Colonic mucosa (tissue), 4 donors: ENCODE measurements at places on chromosomes 2 and 18. TPM values are rescaled to one million over a fixed set of nuclear protein-coding genes. Genes with fewer than 3 reads are reported as not detected.

NR4A2 gene
- total RNA-seq, result 4.7 TPM

KCNG3 gene
- 2.5 TPM for total RNA-seq

MC5R gene
- total RNA-seq, result not detected

CTAGE1 gene
- total RNA-seq, result not detected

MFSD6 gene
- total RNA-seq, result 83.3 TPM

MPP4 gene
- total RNA-seq, result not detected

L3MBTL4 gene
- 3.5 TPM for total RNA-seq

NFE2L2 gene
- total RNA-seq, result 81.5 TPM

TMEM178A gene
- 1.0 TPM for total RNA-seq

EPB41L3 gene
- total RNA-seq, result 43.3 TPM

ATOH8 gene
- 2.5 TPM for total RNA-seq

HRH4 gene
- total RNA-seq, result 0.11 TPM

TMEM200C gene
- 0.12 TPM for total RNA-seq

STARD6 gene
- total RNA-seq, result not detected

GKN1 gene
- total RNA-seq, result not detected

NT5C1B gene
- not detected for total RNA-seq

AAMP gene
- total RNA-seq, result 96.1 TPM

RAB6C gene
- total RNA-seq, result 0.08 TPM

MYOM1 gene
- 7.9 TPM for total RNA-seq

ANKRD62 gene
- 0.19 TPM for total RNA-seq
